Endothelial cell (in vitro differentiated cells): ENCODE measurements at places on chromosomes 7 and 10. TPM values are rescaled to one million over a fixed set of nuclear protein-coding genes. Genes with fewer than 3 reads are reported as not detected.

The ZNF239 gene
- total RNA-seq, result 0.90 TPM

The INPP5F gene
- total RNA-seq, result 45.7 TPM

The CRYGN gene
- not detected for total RNA-seq

The SPRN gene
- 0.28 TPM for total RNA-seq

The ST8SIA6 gene
- total RNA-seq, result 1.7 TPM

The MMD2 gene
- not detected for total RNA-seq

The MINDY3 gene
- total RNA-seq, result 26.1 TPM

The KCNIP2 gene
- total RNA-seq, result 7.7 TPM

The LIPK gene
- not detected for total RNA-seq

The SYT15 gene
- total RNA-seq, result 0.77 TPM

The ESYT2 gene
- total RNA-seq, result 31.8 TPM

The OPALIN gene
- not detected for total RNA-seq

The ECHS1 gene
- total RNA-seq, result 69.6 TPM

GRCh38 chr7:51645702-51646298 lies 329.2 kb upstream of the COBL start:
- no peak for DNase-seq

- no peak for DNase-seq
Measured at GRCh38 chr7:6430271-6430940, 17.3 kb downstream of the DAGLB start.

DNA sequence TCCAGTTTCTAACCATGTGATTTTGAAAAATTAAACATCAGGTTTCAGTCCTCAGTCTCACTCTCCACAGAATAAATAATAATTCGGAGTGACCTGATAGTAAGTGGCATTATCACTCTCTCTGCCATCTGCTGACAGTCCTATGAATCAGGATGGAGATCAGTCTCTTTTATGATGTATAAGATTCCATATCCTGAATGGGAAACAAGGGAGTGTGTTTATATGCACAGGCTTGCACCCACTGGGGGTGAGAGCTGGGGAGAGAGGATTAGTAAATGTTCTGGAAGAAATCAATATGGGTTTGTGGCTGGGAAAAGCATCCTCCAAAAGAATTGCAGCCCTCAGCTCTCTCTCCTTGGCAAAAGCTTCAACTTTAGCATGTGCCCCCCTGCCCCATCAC lies 45.3 kb downstream of the DGKI start:
- no peak for DNase-seq

GRCh38 chr10:20685462-20685861 lies 211.6 kb downstream of the NEBL start:
- no peak for DNase-seq

- peak; percentile 50 for DNase-seq
Measured at GRCh38 chr10:87850742-87851205, 12.6 kb downstream of the KLLN start.

- no peak for DNase-seq
Measured at GRCh38 chr10:58771863-58772262, 259.2 kb downstream of the BICC1 start.

- DNase-seq, result no peak
Measured at GRCh38 chr7:123789817-123790216, 41.0 kb upstream of the WASL start.

DNA sequence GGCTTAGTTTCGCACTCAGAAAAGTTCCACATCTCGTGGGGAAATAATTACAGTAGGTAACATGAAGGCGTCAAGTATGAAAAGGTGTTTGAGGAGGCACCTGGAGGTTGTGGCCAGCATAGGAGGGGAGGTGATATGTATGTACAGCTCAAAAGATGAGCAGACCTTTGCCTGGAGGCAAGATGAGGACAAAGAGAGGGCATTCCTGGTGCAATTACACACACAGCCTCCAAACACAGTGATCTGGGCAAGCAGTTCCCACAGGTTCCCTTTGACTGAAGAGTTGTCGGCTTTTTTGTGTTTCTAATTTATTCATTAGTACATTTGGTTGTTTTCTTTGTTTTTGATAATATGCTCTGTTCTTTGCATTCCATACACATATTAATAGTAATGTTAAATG lies 46.9 kb downstream of the CDK14 start:
- DNase-seq, result no peak

- DNase-seq, result no peak
Measured at GRCh38 chr7:20395104-20395503, 64.4 kb downstream of the ITGB8 start.

- DNase-seq, result no peak
Measured at GRCh38 chr7:117531595-117532244, 51.9 kb downstream of the CFTR start.

DNA sequence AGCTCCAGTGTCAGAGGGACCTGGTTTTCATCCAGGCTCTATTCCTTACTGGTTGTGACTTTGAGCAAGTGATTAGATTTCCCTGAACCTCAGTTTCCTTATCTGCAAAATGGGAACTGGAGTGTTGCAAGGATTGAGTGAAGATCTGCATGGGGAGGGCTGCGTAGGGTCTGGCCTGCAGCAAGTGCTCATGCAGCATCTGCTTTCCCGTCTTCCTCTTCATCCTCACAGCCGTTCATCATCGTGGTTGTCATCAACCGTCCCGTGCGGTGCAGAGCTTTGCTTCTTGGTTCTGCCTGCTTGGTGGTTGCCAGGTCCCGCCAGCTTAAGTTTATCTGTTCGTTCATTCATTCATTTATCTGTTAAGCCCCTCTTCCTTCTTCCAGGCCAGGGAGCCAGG lies 135.0 kb downstream of the GRK5 start:
- DNase-seq, result no peak

- DNase-seq, result no peak
Measured at GRCh38 chr10:121754666-121755065, 156.4 kb upstream of the FGFR2 start.

GRCh38 chr7:46545790-46546189 lies 624.7 kb upstream of the IGFBP3 start:
- DNase-seq, result no peak

DNA sequence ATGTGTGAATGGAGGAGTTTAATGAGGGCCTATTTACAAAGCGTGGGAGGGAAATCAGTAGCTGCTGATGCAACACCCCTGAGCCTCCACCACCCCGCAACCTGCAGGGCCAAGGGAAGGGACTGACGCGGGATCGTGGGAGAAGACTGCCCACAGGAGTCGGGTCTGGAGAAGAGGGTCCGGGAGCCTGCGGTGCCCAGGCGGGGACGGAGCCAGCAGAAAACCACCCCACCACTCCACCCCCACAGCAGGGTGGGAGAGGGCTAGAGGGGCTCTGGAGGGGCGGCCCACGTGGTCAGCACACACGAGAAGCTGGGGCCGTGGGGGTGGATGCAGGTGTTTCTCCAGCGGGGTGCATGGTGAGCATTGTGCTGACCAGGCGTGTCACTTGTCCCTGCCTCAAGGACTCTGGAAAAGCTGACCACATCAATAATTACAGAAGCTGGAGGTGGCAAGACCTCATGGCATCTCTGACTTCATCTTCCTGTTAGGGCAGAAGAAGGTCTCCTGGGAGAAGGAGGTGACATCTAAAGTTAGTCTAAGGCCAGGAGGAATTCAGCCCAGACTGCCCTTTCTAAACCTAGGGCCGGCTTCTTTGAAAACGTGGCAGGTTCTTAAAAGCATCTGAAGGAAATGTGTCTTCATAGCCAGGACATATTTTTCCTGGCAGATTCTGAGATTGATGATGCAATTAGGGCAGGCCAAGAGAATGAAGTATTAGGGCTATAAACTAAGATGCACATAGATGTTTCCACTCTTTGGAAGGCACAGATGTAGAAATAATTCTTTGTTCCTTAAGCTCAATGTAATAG lies 150.9 kb downstream of the RGS10 start:
- DNase-seq, result no peak

- no peak for DNase-seq
Measured at GRCh38 chr7:105806592-105807447, 69.6 kb downstream of the ATXN7L1 start.

DNA sequence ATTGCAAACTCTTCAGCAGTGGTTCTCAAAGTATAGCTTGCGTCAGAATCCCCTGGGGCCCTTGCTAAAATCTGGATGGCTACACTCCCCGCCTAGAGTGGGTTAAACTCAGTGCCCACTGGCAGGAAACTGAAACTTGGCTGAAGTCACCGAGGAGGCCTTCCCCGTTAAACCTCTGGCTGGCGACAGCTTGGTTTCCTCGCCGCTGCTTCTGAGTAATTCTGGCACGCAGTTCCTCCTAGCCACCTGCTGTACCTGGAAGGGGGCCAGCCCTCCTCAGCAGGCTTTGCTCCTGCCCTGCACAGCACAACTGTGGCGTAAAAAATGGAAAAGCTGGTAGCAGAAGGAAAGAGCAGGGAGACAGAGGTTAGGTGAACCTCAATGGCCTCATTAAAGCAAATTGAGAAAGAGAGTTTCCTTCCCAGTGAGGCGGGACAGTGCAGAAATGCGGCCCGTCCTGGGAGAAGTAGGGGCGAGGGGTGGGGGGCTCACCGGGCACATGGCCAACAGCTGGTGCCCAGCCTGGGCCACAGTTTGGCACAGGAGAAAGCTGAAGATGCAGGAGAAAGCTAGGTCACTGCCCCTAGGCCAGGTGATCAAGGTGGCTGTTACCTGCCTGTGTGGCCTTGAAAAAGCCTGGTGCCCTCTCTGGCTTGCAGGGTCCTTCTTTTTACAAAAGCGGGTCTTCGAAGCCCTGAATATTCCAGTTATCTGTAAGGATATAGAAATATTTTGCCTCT lies 46.6 kb downstream of the ALOX5 start:
- DNase-seq, result no peak

DNA sequence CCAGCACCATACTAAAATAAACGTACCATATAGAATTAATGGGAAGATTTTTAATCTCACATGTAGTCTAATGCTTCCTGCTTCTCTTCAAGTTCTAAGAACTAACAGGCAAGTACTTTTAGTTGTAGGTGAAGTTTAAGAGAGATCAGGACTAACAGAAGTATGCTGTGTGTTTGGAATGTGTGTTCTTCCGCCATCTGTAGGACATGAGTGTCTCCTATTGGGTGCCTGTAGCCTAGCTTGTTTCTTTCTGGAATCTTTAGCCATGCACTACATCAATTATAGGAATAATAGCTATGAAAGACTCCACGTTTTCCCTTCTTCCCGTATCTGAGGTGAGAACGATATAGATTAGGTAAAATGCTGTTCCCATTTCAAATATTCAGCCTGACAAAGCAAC lies 140.2 kb upstream of the AHR start:
- DNase-seq, result no peak

- no peak for DNase-seq
Measured at GRCh38 chr10:83346266-83346910, 792.9 kb upstream of the GHITM start.

DNA sequence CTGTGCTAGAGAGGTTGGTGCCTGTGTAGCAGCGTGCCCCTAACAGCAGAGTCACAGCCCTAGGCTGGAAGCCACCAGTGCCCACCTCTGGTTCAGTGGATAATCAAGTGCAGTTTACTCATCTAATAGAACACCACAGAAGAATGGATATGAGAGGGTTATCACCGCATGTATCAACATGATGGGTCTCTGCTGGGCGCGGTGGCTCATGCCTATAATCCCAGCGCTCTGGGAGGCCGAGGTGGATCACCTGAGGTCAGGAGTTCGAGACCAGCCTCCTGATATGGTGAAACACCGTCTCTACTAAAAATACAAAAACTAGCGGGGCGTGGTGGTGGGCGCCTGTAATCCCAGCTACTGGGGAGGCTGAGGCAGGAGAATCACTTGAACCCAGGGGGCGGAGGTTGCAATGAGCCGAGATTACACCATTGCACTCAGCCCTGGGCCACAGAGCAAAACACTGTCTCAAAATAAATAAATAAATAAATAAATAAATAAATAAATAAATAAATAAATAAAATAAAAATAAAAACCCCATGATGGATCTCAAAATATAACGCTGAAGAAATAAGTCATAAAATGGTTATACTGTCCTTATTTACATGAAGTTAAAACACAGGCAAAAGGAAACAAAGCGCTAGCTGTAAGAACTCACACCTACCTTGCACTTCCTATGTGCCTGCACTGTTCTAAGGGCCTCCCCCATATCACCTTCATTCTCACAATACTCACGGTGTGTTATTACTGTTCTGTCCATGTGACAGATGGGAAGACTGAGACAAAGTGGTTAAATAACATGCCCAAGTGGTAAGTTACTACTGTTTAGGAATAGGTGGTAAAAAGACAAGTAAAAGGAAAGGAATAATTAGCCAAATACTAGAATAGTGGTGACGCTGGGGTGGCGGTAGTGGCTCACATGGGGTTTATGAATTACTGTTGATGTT lies 70.9 kb downstream of the AMZ1 start:
- DNase-seq, result no peak

DNA sequence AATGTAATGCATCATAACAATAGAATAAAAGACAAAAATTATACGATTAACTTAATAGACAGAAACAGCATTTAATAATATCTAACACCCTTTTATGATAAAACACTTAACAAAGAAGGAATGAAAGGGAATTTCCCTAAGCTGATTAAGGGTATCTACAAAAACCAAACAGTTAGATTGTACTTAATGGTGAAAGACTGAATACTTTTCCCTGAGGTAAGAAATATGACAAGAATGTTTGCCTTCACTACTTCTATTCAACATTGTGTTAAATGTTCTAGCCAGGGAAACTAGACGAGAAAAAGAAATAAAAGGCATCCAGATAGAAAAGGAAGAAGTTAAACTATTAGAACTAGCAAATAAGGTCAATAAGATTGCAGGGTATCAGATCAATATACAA lies 276.9 kb downstream of the BAMBI start:
- no peak for DNase-seq

DNA sequence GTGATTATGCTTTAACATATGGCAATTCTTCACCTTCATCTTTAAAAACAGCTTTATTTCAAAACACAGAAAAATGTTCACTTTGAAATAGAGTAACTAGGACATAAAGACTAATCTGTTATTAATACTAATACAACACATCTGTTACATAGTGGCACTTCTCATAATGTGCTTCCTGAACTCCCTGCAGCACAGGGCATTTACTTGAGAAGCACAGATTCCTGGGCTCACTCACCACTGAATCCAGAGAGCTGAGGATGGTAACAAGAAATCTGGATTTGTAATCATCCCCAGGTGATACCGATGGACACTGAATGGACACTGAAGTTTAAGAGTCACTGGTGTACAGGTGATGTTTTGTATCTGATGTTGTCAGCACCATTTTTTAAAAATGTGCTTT lies 96.1 kb downstream of the COL28A1 start:
- no peak for DNase-seq

- no peak for DNase-seq
Measured at GRCh38 chr10:127158662-127159061, 37.7 kb downstream of the INSYN2A start.
